Activated naive CD4-positive, alpha-beta T cell treated with anti-CD3 and anti-CD28 coated beads, Interleukin-2, amount 50 U/mL, for 16 hours (primary cell): ENCODE measurements at places on chromosomes 4 and X.

- DNase-seq, result no peak
These were observed 24.0 kb upstream of the IQSEC2 start for GRCh38 chrX:53305219-53305995.

- no peak for DNase-seq
These were observed 9.1 kb upstream of the ELF4 start for GRCh38 chrX:130119312-130119898.

DNA sequence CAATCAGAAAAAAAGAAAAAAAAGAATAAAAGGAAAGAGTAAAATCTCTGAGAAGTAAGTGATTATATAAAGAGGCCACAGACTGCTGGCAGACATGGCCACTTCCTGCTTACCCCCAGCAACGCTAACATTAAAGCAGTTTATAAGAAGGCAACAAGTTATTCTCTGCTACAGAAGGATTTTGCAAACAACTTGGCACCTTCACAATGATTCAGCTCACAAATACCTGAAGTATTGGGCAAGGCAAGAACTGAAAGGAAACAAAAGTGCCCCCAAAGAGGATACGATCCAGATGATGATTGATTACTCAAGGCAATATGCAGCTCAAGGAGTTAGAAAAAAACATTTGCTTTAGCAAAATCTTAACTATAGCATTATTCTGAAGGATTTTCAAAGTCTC, 718.8 kb downstream of the KLHL13 start:
- DNase-seq, result no peak

GRCh38 chrX:10240918-10241317, 84.1 kb downstream of the CLCN4 start:
- DNase-seq, result no peak

DNA sequence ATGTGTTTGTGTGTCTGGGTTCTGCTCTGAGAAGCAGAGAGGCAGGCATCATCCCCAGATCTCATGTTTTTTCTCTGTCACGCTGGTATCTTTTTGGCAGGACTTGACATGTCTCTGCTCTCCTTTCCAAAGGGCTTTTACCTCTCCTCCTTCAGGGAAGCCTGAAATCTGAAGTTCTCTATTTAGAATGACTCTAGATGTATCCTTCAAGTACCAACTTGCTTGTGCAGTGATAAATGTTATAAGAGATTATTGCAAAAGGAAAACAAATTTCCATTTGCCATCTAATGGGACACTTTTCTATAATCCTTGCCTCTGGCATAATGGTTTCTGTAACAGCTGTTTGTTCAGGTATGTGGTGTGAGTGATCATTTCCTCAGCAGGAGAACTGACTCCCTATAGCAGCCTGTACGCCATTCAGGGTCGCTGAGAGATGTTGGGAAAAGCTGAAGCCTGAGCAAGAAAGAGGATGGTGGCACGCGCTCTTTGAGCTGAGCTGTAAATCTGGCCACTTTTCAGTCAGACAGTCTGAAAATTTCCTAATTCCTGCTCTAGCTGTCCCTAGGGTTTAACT, 72.5 kb downstream of the CNGA2 start:
- DNase-seq, result no peak

- no peak for DNase-seq
These were observed 265.8 kb downstream of the PCDH18 start for GRCh38 chr4:137266511-137266910.
